ENCODE measurements at places on chromosomes 16 and 17.

GRCh38 chr17:12667299-12667958 lies 1.7 kb downstream of the MYOCD start:
- DNase-seq = no peak

DNA sequence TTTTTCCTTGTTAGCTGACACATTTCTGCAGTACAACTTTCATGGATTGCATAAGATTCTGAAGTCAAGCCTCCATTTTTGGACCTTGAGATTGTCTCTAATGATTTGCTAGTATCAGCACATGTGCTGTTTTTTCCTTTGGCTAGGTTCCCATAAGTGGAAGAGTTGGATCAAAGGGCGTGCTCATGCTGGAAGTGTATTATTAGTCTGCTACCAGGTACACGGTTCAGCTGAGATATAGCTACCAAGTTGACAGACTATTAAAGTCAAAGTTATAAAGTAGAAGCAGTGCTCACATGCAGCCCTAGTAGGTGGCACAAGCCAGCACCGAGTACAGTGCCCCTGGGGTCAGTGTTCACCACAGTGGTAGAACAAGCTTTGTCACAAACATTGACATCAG lies 3.2 kb downstream of the FAHD1 start:
- DNase-seq = no peak

GRCh38 chr17:66661411-66662256 lies 173.3 kb upstream of the CACNG5 start:
- DNase-seq = peak; percentile 78

DNA sequence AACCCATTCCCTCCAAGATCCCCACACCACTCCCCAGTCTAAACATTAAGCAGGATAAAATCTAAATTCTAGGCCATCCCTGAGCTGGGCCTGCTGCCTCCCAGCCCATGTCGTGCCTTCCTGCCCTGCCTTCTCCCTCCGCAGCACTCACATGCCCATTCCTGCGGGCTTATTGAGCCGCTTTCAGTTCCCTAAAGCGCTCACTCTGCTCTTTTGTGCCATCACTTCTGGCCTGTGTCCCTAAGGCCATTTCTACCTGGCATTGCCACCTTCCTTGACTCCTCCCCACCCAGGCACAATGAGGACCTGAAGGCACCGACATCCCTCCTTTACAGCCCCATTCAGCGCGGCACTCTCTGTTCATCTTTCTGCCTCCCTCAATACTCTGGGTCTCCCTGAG lies 13.0 kb upstream of the RAB5C start:
- no peak for DNase-seq

GRCh38 chr16:88920618-88921590 lies 54.4 kb upstream of the PABPN1L start:
- DNase-seq = no peak

- DNase-seq = peak; percentile 16
Measured at GRCh38 chr16:1019231-1020090, 37.9 kb downstream of the SOX8 start.

DNA sequence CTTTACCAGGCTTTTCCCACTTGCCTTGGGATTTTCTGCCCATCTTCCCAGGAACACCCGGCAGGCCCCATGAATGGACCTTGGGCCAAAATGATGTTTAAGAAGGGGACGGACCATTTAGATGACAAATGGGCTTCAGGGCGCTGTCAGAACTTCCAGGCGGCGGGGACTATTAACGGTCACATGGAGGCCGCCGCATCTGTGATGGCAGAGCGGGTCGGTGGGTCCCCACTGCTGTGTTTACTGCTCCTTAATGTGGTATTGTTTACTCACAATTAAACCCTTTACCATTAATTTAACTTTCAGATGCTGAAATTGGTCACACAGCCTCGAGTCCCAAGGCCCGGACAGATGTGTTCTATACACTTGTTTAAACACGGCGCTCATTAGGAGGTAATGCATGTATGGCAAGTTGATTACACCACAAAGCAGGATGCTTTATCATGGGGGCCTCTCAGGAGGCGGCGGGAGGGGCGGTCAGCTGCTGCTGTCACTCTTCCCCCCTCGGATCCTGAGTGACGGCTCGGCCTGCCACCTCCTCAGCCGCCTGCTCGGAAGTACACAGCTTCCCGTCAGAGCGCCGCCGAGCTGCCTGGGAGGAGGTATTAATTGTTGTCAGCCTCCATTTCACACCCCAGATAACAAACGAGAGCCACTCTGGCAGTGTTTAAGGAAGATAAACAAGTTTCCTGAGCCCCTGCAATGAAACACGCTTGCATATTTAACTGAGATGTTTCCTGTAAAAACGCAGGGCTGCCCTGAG lies 83.9 kb upstream of the IRX3 start:
- peak; percentile 1 for DNase-seq

DNA sequence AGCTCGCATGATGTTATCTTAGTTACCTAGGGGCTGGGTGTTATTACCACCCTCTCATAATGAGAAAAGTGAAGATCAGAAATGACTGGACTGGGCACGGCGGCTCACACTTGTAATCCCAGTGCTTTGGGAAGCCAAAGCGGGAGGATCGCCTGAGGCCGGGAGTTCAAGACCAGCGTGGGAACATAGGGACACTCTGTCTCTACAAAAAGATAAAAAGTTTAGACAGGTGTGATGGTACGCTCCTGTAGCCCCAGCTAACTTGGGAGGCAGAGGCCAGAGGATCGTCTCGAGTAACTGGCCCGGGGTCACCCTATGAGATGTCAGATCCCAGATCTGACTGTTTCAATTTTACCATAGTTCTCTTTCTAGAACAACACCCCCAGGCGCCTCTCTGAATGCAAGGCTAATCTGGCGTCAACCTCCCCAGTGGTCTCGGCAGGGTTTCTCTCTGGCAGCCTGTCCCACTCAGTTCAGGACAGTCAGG lies 1.9 kb upstream of the CCDC102A start:
- no peak for DNase-seq

DNA sequence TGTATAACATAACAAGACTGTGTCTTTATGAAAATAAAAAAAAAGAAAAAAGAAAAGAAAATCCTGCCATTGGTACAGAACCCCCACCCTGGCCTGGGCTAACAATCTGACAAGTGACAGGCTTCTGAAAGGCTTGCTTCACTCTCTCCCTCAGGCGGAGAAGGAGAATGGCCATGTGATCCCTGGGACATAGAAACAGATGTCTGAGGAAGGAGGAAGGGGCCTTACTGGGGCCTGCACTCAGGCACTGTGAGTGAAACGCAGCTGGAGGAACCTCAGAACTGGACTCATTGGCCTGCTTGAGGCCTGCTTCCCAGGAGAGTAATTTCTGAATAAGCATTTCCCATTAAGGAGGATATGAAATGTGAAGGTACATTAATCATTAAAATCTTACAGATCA lies 17.5 kb downstream of the MAP3K14 start:
- no peak for DNase-seq

DNA sequence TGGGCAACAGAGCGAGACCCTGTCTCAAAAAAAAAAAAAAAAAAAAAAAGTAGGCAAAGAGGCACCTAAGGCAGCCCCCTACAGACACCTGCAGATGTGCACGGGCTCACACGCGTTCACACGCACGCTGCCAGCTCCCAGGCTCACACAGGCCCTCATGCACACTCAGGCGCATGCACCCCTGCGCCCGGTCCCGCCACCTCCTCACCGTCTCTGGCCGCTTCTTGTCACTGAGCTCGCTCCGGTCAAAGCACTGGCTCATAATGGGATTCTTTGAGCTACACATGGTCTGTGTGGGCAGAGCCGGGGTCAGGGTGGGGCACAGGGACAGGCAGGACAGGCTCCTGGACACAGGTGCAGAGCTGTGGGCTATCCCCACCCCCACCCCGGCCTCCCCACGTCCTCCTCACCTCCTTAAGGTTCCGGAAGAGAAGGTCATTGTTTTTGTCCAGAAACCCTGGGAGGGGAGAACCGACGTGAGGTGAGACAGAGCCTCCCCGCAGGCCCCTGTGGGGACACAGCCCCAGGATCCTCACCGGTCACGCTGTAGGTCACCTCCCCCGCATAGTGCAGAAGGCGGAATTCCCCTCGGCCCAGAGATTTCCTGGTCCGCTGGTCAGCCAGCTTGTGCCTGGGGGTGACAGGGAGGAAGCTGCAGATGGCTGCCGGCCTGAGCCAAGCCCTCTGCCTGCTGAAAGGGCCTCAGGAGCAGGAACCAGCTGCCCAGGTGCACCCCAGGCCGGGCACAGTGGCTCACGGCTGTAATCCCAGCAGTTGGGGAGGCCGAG lies 17.9 kb downstream of the MYO1C start:
- DNase-seq = no peak

- no peak for DNase-seq
Measured at GRCh38 chr16:15830832-15831451, 25.9 kb downstream of the MYH11 start.

DNA sequence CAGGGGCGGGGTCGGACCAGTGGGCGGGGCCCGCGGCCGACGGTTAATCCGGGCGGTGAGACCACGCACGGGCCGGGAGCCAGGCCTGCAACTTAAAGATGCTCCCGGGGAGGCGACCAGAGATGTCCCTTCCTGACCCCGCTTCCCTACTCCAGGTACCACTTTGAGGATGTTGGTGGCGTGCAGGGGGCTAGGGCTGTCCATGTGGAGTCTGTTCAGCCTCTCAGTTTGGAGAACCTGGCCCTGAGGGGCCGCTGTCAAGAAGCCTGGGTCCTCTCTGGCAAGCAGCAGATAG lies 580 bp downstream of the RANGRF start:
- no peak for DNase-seq

- peak; percentile 23 for DNase-seq
Measured at GRCh38 chr17:44970136-44970741, 2.1 kb upstream of the C1QL1 start.

DNA sequence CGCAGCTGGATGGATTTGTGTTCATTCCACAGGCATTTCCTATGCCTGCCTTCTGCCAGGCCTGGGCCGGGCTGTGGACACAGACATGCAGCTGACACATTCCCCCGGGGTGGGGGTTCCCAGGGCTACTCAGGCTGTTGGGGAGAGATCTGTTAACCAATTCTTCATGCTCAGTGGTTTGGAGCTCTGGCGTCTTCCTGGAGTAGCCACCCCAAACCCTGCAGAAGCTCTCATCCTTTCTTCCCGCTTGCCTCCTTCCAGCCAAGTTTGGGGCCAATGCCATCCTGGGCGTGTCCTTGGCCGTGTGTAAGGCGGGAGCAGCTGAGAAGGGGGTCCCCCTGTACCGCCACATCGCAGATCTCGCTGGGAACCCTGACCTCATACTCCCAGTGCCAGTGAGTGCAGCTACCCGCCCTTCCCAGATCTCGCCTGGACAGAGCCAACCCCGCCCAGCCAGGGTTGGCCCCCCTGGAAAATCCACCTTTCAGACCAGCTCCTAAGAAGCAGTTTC lies 2.6 kb downstream of the ENO3 start:
- DNase-seq = no peak

- no peak for DNase-seq
Measured at GRCh38 chr16:71289732-71290062, 495 bp upstream of the CMTR2 start.

DNA sequence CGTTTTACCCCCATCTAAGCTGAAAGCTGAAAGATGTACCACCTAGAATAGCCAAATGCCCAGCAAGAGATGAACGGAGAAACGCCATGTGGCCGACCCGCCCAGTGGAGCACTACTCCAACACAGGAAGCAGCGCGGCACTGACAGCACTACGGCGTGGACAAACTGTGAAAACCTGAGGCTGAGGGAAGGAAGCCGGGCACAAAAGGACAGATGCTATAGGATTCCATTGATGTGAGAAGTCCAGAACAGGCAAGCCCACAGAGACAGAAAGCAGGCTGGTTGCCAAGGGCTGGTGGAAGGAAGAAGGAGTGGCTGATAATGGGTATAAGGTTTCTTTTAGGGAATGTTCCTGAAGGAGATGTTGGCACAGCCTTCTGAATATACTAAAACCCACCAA lies 29.4 kb upstream of the SLC38A8 start:
- DNase-seq = no peak

- no peak for DNase-seq
Measured at GRCh38 chr16:71995038-71995437, 5.2 kb downstream of the PKD1L3 start.

- DNase-seq = no peak
Measured at GRCh38 chr17:20159406-20160069, 150.4 kb downstream of the SPECC1 start.

- DNase-seq = no peak
Measured at GRCh38 chr16:85234310-85235204, 122.3 kb upstream of the CIBAR2 start.

DNA sequence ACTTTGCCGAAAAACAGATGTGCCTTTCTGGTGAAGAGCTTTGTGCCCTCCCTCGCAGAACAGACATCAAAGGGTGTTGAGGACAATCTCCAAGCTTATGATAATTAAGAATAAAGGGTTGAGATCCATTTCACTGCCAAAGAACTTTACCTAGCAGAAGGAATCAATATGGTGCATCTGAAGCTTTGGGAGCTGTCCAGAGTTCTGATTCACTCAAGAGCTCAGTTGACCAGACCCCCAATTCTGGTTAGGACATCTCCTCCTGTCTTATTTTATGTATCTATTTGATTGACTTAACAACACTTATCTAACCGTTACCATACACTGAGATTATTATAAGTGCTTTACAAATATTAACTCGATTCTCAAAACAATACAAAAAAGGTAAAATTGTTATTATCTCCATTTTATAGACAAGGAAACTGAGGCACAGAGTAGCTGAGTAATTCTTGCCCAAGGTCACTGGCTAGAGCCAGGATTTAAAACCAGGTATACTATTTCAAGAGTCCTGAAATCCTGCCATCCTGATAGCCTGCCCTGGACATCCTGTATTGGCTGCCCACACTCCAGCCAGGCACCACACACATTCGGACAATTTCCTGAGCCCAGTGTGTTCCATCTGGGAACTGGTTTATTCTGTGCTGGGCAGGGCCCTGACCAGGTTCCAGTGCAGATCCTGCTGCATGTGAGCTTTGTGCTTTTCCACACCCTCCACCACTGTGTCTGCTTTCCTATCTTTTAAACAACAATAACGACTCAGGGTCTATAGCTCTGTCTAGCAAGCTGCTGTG lies 29.8 kb downstream of the PITPNM3 start:
- no peak for DNase-seq

- DNase-seq = no peak
Measured at GRCh38 chr16:69293401-69293800, 17.7 kb upstream of the VPS4A start.

DNA sequence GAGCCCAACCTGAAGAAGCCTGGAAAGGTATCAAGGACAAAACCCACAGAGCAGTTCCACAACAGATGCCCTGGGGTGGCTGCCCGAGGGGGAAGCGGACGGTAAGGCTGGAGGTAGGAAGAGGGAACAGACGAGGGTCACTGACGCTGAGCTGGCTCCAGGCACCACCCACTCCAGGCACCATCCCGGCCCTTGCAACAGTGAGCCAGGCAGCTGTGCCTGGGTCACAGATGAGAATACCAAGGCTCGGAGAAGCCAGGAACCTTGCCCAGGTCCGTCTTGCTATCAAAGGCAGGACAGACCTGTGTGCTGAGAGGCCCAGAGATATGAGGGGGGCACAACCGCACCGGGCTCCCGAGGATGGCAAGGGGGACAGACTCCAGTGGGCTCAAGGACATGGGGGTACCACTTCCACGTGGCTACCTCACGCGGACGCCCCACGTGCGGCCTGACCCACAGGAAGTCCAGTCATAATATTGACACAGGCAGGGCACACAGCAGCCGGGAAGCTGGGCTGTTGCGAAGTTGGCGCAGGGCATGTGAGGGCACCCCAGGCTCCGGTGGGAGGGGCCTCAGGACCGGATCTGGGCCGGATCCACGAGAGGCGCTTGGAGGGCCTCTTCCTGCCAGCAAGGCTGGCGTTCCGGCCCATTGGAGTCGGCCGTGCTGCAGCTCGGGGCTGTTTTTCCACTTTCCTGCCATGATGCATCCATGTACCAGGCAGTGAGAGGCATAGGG lies 29.9 kb downstream of the PEMT start:
- DNase-seq = peak; percentile 68

Measured in DMS79 treated with DMSO at 0.1 percent for 48 hours (cell line).